ENCODE measurements at places on chromosomes 3 and 15.

DNA sequence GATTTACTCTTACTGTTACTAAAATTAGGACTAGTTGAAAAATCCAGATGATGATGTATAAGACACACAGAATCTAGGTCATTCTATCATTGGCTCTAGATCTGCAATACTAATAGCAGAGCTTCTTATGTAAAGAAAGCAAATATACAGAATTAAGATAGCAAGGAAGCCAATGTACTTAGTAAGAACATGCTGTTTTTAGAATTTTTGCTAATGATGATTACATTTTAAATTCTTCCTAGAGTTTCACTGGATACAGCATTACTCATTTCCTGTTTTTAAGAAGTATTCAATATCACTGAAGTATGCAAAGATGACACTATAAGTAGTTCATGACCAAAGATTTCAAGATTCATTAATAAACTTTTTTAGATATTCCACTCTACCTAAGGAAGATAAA lies 60.7 kb downstream of the CFAP20DC start:
- DNase-seq, result no peak

DNA sequence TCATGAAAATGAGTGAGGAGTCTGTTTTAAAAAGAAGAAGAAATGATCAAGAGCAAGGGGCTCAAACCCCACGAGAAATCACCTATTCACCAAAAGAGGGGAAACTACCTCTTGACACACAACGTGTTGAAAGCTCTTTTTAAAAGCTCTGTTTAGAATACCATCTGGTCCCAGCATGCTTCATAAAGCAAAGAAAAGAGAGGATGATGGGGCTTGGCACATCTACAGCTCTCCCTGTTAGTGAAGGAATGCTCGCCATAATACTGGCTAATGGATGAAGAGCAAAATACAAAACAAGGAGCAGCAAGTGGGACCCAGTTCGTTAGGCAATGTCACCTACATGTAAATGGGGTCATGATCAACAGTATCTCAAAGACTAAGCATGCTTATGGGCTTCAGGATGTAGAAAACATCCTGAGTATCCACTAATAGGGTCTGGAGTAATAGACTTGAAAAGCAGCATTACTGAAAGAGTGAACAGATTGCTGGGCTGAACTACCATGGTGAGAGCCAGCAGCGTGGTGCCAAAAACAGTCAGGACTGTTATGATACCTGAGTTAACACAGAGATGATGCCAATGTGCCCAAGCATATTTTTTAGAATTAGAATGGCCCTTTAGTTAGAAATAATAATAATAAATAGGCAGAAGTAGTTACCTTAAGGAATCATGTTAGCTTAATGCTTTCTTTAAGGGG lies 159.7 kb upstream of the POU1F1 start:
- no peak for DNase-seq

- no peak for DNase-seq
These were observed 5.9 kb downstream of the C3orf22 start for GRCh38 chr3:126552688-126553283.

DNA sequence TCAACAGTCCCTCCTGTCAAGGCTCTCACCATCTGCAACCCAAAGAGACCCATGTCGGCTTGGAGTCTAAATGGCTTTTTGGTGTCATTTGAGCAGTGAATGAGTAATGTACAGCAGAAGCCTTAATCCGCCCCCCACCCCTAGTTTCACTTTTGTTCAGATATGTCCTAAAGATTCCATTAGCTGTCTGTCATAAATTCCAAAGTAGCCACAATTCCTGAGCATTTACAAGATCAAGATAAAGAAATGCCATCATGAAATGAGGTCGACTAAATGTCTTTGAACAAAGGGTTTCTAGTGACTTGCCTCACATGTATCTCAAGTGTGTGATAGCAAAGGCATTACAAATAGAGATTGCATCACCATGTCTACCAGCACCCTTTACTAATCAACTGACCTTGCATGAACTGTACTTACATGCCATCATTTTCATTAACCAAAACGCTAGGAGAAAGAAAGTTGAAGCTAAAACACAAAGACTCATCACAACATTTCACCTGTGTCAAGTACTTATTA lies 123.8 kb upstream of the PHLDB2 start:
- no peak for DNase-seq

DNA sequence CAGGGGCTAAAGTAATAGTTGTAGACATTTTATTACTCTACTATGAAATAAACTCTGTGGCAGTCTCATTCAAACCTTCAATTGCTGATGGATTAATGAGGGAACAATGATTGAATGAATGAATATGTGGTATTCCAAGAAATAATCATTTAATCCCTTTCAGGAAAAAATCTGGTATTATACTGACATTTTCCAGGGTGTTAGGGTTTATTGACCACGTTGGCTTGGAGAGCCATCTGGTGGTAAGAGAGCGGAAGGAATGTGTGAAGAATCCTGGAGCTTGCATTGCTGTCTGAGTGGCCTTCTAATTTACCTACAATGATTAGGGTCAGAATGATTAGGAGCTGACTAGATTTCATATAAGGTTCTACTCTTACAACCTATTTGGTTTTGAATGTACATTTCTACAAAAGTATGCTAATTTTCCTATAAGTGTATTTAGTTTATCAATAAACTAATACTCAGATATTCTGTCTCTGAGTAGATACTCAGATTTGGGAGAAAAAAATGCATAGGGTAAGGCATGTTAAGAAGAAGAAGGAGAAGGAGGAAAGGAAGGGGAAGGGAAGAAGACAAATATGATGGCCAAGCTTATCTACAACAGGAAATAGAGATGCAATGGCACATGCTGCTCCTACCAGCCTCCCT lies 249.9 kb downstream of the ROBO1 start:
- DNase-seq, result peak; percentile 36

DNA sequence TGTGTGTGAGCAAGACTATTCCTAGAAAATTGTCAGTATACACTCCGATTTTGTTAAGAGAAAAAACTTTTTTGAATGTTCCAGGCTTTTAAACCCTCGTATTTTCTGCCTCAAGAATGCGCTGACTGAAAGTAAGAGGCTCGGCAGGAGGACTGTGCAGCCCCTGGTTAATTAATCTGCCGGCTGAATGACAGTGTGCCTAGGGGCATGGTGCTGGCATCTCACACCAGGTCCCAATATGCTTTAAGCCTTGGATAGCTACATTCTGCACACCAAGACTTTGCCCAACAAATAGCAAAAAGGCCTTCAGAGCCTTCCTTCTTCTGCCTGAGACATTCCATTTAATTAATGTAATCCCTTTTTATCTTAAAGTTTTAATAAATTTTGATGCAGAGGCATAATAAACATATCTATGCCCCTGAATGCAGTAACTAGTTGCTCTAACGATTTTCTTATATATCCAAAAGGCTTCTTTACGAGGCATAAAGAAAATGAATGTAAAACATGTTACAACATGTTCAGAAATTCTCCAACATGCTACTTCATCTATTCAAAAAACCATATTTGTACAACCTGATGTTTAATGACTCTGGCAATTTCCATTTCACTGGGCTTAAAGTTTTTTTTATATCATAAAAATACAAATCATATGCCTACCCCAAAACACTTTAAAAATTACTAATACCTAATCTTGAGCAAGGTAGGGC lies 37.9 kb downstream of the DPH6 start:
- DNase-seq, result peak; percentile 4

DNA sequence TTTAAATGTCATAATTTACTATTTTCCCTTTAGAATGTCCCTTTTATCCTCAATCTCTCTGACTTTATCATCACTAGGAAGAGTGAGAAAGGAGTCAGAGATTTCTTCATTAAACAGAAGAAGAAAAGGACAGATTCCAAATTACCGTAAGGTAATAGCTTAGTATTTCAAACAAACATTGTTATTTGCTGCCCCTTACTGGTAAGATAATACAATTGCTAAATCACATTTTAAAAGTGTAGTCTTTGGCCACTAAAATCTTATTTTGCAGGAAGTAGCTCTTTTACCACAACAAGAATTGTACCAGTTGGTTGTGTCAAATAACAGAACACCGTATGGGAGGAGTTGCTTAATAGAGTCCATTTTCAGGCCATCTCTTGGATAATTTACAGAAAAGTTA lies 53.7 kb downstream of the CGGBP1 start:
- DNase-seq, result peak; percentile 13

GRCh38 chr3:177833332-177833731 lies 636.0 kb upstream of the TBL1XR1 start:
- no peak for DNase-seq

- DNase-seq, result no peak
These were observed 35.9 kb downstream of the SATB1 start for GRCh38 chr3:18389108-18389733.

- DNase-seq, result no peak
These were observed 896.9 kb downstream of the IGSF11 start for GRCh38 chr3:118137778-118138177.

DNA sequence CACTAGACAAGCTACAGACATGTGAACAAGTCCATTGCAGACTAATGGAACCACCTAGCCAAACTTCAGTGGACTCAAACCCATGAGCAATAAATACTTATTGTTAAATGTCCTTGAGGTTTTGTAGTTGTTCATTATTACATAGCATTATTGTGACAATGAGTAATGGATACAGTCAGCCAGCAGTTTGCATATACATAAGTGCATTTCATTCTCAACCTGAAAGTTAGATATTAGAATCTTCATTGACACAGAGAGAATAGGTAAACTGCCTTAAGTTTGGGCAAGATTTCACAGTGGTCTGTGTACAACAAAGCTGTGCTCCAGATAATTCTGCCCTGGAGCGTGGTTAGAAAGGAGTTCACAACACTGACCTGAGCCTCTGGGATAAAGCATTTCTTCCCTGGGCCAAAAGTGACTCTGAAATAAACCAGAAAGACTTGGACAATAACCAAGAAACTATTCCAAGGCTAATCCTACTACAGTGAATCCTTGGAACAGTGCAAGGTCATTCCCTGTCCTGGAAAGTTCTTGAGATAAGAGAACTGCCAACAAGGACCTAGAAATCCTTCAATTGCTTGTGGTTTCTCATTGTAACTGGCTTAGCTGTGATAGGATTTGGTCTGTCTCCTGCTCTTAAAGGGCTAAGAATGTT lies 225.5 kb upstream of the STT3B start:
- DNase-seq, result no peak

DNA sequence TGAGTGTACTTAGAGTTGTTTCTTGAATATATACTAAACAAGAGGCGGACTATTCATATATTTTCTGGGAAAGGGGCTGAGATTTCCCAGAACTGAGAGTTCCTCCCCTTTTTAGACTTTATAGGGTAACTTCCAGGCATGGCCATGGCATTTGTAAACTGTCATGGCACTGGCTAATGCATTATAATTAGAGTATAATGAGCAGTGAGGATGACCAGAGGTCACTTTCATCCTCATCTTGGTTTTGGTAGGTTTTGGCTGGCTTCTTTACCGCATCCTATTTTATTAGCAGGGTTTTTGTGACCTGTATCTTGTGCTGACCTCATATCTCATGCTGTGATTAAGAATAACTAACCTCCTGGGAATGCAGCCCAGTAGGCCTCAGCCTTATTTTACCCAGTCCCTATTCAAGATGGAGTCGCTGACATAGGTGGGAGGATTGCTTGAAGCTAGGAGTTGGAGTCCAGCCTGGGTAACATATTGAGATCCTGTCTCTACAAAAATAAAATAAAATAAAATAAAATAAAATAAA lies 91.4 kb downstream of the MOBP start:
- DNase-seq, result no peak

DNA sequence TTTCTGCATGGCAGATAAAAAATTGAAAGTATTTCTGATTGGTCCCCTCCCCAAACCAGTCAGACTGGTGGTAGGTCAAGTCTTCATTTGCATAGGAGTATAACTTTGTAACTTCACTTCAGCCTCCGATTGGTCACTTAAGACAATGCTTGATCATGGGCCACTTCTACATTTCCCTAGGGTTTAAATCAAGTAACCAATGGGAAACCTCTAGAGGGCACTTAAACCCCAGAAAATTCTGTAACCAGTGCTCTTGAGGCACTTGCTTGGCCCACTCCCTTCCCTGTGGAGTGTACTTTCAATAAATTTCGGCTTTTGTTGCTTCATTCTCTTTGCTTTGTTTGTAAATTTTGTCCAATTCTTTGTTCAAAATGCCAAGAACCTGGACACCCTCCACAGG lies 225.5 kb downstream of the ARPP21 start:
- no peak for DNase-seq

DNA sequence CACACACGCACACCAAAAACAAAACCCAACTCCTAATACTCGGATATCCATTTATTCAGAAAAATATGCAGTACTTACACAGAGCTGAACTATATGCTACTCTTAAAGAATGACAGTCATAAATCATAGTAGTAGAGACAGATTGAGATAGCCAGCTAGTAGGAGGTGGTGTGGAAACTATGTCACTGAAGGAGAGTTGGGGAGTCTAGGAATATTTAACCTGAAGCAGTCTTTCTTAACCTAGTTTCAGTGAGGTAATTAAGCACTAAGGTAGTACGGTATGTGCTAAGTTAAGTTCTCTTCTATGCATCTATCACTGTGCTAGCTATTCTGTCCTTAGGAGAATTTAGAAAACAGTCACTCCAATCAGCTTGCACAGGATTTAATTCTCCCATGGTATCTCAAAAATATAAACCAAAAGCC lies 54.2 kb downstream of the ANKRD28 start:
- DNase-seq, result no peak

DNA sequence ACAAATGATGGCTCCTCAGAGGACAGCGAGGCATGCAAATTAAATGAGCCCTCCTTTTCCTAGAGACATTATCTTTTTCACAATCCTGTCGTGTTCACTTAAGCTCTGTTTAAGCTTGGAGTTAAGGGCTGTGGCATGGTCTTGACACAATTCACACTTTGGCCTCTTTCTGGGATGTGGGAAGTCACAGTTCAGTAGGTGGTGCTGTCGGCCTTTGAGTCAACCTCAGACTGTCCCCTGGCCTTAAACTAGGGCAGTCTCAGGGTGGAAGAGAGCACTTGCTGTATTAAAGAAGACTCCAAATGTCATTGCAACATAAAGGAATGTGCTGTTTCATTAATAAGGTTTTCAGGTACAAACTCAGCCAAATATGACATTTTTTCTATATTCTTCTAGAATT lies 351.0 kb downstream of the MCTP2 start:
- peak; percentile 43 for DNase-seq

DNA sequence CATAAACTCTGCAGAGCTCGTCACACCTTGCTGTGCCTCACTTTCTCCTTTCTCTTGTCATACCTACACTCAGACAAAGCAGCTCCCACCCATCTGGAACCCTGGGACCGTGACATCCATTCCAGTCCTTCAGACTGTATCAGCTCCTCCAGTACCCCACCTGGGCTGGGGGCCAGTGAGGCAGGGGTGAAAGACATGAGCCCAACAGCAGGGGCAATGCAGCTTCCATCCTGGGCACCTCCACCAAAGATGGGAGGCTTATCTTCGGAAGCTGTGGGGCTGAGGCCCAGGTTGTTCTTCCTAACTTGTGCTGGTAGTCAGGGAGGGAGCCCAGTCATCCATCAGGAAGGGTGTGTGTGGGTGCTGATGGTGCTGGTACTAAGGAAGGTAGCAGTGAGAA lies 109.2 kb downstream of the EEFSEC start:
- DNase-seq, result no peak
